ENCODE measurements at places on chromosomes 13 and 19. TPM values are rescaled to one million over a fixed set of nuclear protein-coding genes. Genes with fewer than 3 reads are reported as not detected.

The PNKP gene
- 48.9 TPM for polyA plus RNA-seq

The ACTL9 gene
- polyA plus RNA-seq, result not detected

The CEACAM4 gene
- polyA plus RNA-seq, result not detected

DNA sequence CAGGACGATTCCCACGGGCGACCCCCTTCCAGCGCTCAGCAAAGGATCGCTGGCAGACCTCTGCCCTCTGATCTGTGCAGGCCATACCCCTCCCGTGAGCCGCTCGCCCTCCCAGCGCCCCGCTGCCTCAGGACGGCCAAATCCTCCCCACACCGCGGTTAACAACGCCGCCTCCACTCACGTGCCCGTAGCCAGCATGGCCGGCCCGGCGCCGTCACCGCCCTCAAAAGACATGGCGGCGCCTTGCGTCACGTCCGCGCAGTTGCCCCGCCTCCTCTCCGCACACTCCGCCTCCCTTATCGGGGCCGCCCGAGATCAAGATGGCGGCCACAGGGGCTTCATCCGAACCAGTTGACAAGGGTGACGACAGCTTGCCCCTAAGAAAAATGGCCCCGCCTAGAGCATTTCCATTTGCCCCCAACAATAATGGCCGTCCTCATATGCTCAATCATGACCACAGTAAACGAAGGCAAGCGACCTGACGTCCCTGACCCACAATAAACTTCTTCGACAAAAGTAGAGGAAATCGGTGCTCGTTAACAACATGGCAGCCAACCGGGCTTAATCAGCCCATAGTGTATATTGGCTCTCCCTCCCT lies 634 bp downstream of the AKT1S1 start:
- DNase-seq, result peak; percentile 96

GRCh38 chr13:71408416-71408815 lies 458.6 kb downstream of the DACH1 start:
- DNase-seq, result no peak

GRCh38 chr19:38653028-38653571 lies 5.7 kb downstream of the ACTN4 start:
- no peak for DNase-seq

GRCh38 chr19:55528030-55528803 lies 8.7 kb downstream of the SBK2 start:
- no peak for DNase-seq

DNA sequence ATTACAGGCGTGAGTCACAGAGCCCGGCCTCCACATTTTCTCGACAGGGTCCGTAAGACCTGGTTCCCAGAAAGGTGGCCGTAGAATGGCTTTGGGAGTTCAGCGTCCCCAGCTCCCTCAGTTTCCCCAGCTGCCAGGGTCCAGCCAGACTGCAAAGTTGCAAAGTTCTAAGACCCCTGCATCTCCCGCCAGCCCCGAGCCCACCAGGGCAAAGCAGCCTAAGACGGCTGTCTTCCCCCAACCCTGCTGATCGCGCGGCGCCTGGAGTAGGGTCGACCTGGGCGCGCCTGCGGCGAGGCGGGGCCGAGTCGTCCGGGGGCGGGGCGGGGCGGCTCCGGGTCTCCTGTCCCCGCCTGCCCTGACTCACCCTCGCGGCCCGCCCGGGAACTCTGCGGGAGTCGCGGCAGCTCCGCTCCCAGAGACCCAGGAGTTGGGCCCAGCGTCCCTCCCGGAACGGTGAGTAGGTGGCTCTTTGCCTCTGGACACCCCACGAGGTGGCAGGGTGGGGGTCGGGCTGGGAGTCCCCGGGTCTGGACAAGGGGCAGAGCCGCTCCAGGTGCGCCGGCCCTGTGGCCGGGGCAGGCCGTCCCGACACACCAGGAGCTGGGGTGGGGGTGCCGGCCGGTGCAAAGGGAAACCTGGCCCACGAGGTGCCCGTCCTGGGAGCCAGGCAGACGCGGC lies at the start of gene LRRC8E:
LRRC8E (plus strand) TSS at position 366 of the 681 bp plus-strand sequence. CDS start 7,094 bp downstream, outside the sequence.
- DNase-seq, result no peak

DNA sequence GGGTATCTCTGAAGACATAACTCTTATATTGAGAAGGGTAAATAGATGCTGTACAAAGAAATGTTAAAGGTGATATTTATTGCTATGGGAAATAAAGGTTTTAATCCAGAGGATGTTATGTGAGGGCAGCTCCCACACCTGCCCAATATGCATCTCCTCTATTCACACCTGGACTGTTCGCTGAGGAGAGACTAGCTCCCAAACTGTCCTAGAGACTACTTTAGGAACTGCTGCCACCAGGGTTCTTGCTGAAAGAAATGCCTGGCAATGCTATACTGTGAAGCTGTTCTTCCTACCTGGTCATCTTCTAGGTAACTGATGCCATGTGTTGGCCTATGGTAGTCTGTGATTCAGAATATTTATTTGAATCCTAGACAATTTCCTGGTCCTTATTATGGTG lies 1421.5 kb upstream of the SPRY2 start:
- DNase-seq, result no peak
